ENCODE measurements at places on chromosomes 1 and 21. TPM values are rescaled to one million over a fixed set of nuclear protein-coding genes. Genes with fewer than 3 reads are reported as not detected.

Gene PRAMEF2
- total RNA-seq, result not detected

Gene UCK2
- 2.7 TPM for total RNA-seq

Gene TRIM58
- total RNA-seq, result not detected

Gene GON4L
- 134 TPM for total RNA-seq

Gene SLC25A34
- total RNA-seq, result 4.2 TPM

Gene HES3
- total RNA-seq, result not detected

Gene OLFML2B
- 0.58 TPM for total RNA-seq

Gene ZFYVE9
- total RNA-seq, result 11.0 TPM

Gene SYT14
- not detected for total RNA-seq

Gene COPA
- total RNA-seq, result 128 TPM

Gene F3
- total RNA-seq, result 0.44 TPM

Gene TRIM45
- total RNA-seq, result 0.20 TPM

Gene SRGAP2
- 49.0 TPM for total RNA-seq

Gene TCHH
- total RNA-seq, result not detected

- no peaks in the 10 kb centered on the region for H3K36me3 ChIP-seq
- H3K27me3 ChIP-seq, result no peaks in the 10 kb centered on the region
- no peak for DNase-seq
- H3K4me1 ChIP-seq, result no peaks in the 10 kb centered on the region
- no peak overlapping the region for H3K27ac ChIP-seq
- H3K4me3 ChIP-seq, result no peak overlapping the region
Measured at GRCh38 chr1:56617141-56617540, 28.0 kb upstream of the PRKAA2 start.

GRCh38 chr1:206880314-206880713 is 14.9 kb downstream of the IL20 start:
- H3K27me3 ChIP-seq, result no peaks in the 10 kb centered on the region
- DNase-seq, result no peak
- H3K4me3 ChIP-seq, result no peak overlapping the region
- H3K4me1 ChIP-seq, result no peaks in the 10 kb centered on the region

- no peaks in the 10 kb centered on the region for H3K27me3 ChIP-seq
- H3K36me3 ChIP-seq, result no peaks in the 10 kb centered on the region
- H3K4me1 ChIP-seq, result no peaks in the 10 kb centered on the region
- DNase-seq, result no peak
- no peak overlapping the region for H3K27ac ChIP-seq
Measured at GRCh38 chr1:212179394-212180076, 105.7 kb upstream of the PPP2R5A start.

GRCh38 chr1:24190983-24191461 is 3.9 kb upstream of the IFNLR1 start:
- peaks cover 26% of the 10 kb centered on the region for H3K4me1 ChIP-seq
- H3K36me3 ChIP-seq, result no peaks in the 10 kb centered on the region

GRCh38 chr1:27300341-27301051 is 21.5 kb upstream of the TMEM222 start:
- peak; percentile 79 for DNase-seq
- H3K4me1 ChIP-seq, result no peaks in the 10 kb centered on the region
- H3K27me3 ChIP-seq, result no peaks in the 10 kb centered on the region

- H3K4me3 ChIP-seq, result no peak overlapping the region
- DNase-seq, result no peak
- H3K27me3 ChIP-seq, result no peaks in the 10 kb centered on the region
- H3K4me1 ChIP-seq, result peaks cover 16% of the 10 kb centered on the region
- no peak overlapping the region for H3K27ac ChIP-seq
- H3K36me3 ChIP-seq, result no peaks in the 10 kb centered on the region
Measured at GRCh38 chr1:161950377-161950776, 73.3 kb downstream of the OLFML2B start.

GRCh38 chr1:243939167-243939848 is 89.3 kb upstream of the AKT3 start:
- H3K4me3 ChIP-seq, result no peak overlapping the region
- no peaks in the 10 kb centered on the region for H3K4me1 ChIP-seq
- no peak for DNase-seq
- H3K36me3 ChIP-seq, result no peaks in the 10 kb centered on the region
- no peak overlapping the region for H3K27ac ChIP-seq
- no peaks in the 10 kb centered on the region for H3K27me3 ChIP-seq

DNA sequence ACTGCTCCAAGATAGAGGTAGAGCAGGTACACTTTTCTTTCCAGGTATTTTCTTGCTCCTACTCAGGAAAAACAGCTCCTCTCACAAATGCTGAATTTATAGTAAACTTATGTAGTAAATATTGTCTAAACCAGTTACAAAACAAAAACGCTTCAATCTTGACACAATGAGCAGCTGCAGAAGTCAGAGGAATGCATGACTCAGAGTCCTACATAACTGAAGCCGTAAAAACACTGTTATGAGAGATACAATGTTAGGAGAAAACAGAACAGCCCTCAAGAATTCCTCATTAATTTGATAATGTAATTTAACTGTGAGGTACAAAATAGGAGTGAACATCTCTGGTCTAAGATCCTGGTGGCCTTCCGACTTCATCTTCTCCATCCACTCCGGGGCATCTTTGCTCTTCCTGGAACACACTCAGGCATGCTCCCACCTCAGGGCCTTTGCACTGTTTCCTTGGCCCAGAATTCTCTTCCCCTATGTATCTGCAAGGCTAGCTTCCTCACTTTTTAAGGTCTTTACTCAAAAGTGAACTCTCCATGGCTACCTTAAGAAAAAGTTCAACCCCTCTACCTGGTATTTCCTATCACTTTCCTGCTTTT is 138.5 kb downstream of the SLC45A1 start:
- no peak overlapping the region for H3K4me3 ChIP-seq
- no peak overlapping the region for H3K27ac ChIP-seq
- no peaks in the 10 kb centered on the region for H3K27me3 ChIP-seq
- no peaks in the 10 kb centered on the region for H3K36me3 ChIP-seq
- peaks cover 6% of the 10 kb centered on the region for H3K4me1 ChIP-seq

GRCh38 chr1:188594542-188595235 is 1765.9 kb downstream of the PLA2G4A start:
- no peaks in the 10 kb centered on the region for H3K36me3 ChIP-seq
- no peak overlapping the region for H3K4me3 ChIP-seq

- DNase-seq, result no peak
- H3K36me3 ChIP-seq, result no peaks in the 10 kb centered on the region
- H3K27ac ChIP-seq, result no peak overlapping the region
Measured at GRCh38 chr1:208850442-208850841, 606.3 kb upstream of the PLXNA2 start.

GRCh38 chr1:26733982-26734381 is 38.2 kb downstream of the ARID1A start:
- peaks cover 45% of the 10 kb centered on the region for H3K4me1 ChIP-seq
- H3K27ac ChIP-seq, result peak overlapping the region; percentile 16
- peak; percentile 52 for DNase-seq

DNA sequence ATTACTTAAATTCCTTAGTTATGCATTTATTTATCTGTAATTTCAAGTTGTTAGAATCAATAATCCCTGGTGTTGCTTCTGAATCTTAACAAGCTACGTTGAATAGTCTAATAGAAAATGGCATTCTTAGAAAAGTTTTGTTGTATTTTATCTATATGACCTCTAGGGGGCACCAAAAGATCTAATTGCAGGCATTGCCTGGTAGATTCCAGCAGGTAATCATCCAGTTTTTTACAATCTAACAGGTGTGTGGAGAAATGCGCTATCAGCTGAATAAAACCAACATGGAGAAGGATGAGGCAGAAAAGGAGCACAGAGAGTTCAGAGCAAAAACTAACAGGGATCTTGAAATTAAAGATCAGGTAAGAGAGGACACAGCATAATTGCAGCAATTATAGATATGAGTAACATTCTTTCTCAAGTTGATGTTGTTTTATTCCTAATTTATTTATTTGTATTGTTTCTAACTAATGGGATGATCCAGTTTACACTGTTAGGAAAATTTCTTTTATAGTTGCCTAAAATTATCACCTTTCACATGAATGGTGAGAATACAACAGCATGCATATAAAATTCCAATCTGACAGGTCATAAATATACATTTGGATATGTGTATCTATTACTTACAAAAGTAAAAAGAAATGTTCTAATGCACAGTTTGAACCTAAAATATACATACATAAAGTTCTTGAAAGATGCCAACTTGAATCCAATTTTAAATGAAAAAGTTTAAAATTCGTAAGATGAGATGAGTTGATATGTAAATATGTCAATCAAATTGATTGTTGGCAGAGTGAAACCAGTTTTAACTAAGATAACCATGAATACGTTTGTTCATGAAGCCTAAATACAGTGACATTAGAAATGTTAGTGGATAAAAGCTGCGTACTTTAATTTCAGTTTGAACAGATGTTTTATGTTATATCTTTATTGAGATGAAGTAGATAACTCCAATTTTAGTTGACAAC is 88.4 kb downstream of the SDCCAG8 start:
- DNase-seq, result peak; percentile 47
- no peaks in the 10 kb centered on the region for H3K4me1 ChIP-seq
- no peak overlapping the region for H3K27ac ChIP-seq
- H3K36me3 ChIP-seq, result no peaks in the 10 kb centered on the region
- no peaks in the 10 kb centered on the region for H3K27me3 ChIP-seq

GRCh38 chr21:38506661-38507281 is 8.5 kb upstream of the ERG start:
- H3K36me3 ChIP-seq, result no peaks in the 10 kb centered on the region
- H3K27ac ChIP-seq, result no peak overlapping the region
- peaks cover 6% of the 10 kb centered on the region for H3K27me3 ChIP-seq
- no peak overlapping the region for H3K4me3 ChIP-seq
- no peaks in the 10 kb centered on the region for H3K4me1 ChIP-seq
- DNase-seq, result no peak

DNA sequence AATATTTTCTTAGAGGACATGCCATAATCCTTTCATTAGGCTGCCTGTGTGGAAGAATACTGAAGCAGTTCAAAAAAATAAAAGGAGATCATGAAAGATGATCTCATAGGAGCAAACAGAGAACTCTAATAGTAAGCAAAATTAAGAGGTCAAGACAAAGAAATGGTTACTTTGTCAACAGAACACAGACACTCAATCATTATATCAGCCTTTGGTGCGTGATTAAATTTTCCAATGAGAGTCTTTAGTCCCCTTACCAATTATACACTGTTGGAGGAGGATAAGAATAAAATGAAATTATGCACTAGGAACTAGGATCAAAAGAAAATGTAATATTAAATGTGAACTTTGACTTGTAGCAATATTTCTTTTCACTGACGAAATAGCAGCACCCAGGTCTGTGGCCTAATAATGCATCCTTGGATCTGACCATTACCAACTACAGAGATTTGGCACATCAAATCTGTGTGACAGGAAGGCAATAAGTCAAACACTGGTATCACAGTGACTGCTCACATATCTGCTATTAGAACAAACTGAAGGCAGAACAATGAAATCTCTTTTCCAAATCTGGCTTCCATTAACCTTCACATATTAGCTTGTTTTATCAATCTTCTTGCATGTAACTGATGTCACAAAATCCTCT is 1812.9 kb downstream of the PLA2G4A start:
- no peak overlapping the region for H3K27ac ChIP-seq
- no peaks in the 10 kb centered on the region for H3K27me3 ChIP-seq
- H3K4me1 ChIP-seq, result no peaks in the 10 kb centered on the region
- no peak overlapping the region for H3K4me3 ChIP-seq

DNA sequence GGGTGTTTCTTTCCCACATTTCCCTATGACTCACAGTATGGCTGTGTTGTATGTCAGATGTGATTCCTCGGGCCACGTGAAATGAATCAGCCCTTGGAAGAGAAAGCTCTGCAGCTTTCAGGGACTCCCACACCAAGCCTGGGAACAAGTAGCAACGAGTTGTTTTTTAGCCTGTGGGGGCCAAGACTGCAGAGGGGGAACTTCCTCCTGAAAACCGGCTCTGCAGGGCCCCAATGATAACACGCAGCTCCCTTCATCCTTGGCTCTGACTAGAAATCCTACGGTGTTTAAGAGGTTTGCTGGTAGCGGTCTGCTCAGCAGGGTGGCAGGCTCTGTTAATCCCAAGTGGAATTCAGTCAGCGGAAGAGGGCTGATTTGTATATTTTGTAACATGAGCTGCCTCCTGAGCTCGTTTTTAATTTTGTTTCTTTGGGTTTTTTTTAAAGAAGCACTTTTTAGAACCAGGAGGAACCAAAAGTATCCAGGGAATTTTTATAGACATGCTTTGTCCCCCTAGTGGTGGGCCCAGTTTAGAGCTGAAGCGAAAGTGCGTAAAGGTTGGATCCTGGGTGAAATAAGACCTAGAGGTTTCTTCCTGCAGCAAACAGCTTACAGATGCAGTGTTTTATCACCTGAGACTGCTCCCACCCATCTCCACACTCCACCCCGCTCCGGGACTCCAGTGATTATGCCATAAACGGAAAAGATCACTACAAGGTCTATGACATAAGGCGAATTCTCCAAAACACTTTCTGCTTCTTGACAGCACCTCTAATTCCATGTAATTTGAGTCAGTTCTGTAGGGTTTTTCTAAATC is 48.8 kb downstream of the LAMC2 start:
- no peaks in the 10 kb centered on the region for H3K36me3 ChIP-seq
- H3K27me3 ChIP-seq, result no peaks in the 10 kb centered on the region
- no peak for DNase-seq
- no peak overlapping the region for H3K4me3 ChIP-seq
- no peak overlapping the region for H3K27ac ChIP-seq

DNA sequence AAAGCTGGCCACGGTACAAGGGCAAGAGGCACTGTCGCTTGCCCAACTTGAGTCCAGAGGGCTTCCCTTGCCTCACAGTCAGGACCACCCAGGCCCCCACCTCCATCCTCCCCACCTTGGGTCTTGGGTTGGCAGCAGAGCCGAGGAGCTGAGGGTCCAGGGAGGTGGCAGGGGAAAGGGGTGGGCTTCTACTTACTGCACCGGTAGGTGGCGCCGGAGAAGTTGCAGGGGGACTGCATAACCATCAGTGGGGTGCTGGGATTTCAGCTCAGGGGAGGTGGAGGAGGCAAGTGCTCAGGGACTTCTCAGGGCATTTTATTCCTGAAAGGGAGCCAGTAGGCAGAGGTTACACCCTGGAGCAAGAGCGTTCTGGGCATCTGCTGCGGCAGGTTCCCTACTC is 44.0 kb downstream of the TRIM62 start:
- DNase-seq, result peak; percentile 11
- H3K36me3 ChIP-seq, result no peaks in the 10 kb centered on the region
- H3K27ac ChIP-seq, result no peak overlapping the region
- no peaks in the 10 kb centered on the region for H3K4me1 ChIP-seq
- no peaks in the 10 kb centered on the region for H3K27me3 ChIP-seq

- H3K4me3 ChIP-seq, result no peak overlapping the region
- DNase-seq, result no peak
- H3K36me3 ChIP-seq, result no peaks in the 10 kb centered on the region
Measured at GRCh38 chr1:17176306-17177061, 28.4 kb upstream of the PADI1 start.

- no peak for DNase-seq
- H3K4me1 ChIP-seq, result peaks cover 6% of the 10 kb centered on the region
Measured at GRCh38 chr1:156444407-156445001, 56.1 kb downstream of the MEF2D start.

GRCh38 chr1:158105352-158106095 is 75.2 kb upstream of the CD1D start:
- H3K27ac ChIP-seq, result no peak overlapping the region
- no peaks in the 10 kb centered on the region for H3K4me1 ChIP-seq
- H3K36me3 ChIP-seq, result no peaks in the 10 kb centered on the region
- no peak for DNase-seq
- H3K4me3 ChIP-seq, result no peak overlapping the region

Measured in CD4-positive, alpha-beta memory T cell (primary cell).